CD4-positive, alpha-beta T cell (primary cell): ENCODE measurements at places on chromosomes 7 and 10.

GRCh38 chr7:155961241-155962190, 149.3 kb upstream of the SHH start:
- no peak for DNase-seq

DNA sequence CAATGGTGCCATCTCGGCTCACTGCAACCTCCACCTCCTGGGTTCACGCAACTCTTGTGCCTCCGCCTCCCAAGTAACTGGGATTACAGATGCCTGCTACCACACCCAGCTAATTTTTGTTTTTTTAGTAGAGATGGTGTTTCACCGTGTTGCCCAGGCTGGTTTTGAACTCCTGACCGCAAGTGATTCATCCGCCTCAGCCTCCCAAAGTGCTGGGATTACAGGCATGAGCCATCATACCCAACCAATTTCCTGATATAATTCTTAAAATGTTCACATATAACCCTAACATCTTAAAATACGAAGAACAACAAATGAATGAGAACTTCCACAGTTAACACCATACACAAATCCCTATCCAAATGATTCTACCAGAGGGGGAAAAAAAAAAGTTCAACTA, 31.2 kb downstream of the BAIAP2L1 start:
- no peak for DNase-seq

- no peak for DNase-seq
Measured at GRCh38 chr7:118845791-118846190, 621.3 kb downstream of the ANKRD7 start.

- DNase-seq, result no peak
Measured at GRCh38 chr7:108331971-108332370, 124.3 kb downstream of the NRCAM start.

DNA sequence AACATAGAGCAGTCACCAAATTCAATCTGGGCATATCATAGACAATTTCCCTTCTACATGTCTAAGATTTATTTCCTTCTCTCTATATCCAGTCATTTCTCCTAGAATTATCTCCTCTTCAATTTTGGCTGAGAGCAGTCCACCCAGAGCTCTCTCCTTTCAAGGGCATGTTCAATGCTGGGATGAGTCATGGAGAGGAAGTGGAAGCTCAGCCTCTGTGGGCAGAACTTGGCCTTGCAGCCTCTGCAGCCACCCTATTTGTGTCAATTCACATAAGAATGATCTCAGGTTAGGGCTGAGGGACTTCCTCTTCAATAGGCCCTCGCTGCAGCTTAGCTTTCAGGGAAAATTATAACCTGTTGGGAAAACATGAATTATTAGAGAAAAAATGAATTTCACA, 560.8 kb downstream of the POM121L12 start:
- DNase-seq, result no peak

- no peak for DNase-seq
Measured at GRCh38 chr7:31146538-31146937, 94.4 kb downstream of the ADCYAP1R1 start.

DNA sequence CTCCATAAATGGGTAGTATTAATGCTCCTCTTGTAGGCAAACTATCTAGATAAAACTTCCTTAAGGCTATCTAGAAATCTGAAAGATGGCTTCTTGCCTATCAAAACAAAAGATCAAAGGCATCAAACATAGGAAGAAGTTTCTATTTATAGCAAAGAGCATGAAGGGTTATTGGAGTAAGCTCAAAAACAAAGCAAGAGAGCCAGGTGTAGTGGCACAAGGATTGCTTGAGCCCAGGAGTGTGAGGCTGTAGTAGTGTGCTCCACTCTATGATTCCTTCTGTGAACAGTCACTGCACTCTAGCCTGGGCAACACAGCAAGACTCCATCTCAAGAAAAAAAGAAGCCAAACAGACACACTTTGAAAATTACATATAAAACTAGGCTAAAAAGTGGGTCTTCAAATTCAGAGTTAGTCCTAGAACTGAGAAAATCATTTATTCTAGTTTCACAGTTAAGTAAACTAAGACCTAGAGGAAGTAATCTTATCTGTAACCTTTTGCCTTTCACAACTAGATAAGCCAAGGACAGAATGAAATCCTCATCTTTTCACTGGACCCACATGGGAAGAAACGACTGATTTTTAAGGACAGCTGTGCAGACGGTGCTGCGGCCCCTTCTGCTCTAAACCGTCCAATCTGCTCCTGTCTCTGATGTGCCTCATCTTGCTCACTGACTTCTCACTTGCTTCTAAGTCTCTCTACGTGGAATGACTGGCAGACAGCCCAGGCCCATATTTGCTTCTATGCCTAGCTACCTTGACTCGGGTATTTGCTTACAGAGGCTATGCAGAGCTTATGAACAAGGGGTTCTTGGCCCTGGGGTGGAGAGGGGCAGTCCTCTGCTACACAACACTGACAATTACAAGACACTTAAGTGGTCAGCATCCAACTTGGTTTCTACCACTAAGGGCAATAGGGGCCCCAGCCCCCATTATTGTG, 50.0 kb downstream of the ESYT2 start:
- DNase-seq, result no peak

GRCh38 chr10:95277201-95277570, 13.6 kb downstream of the PDLIM1 start:
- no peak for DNase-seq

DNA sequence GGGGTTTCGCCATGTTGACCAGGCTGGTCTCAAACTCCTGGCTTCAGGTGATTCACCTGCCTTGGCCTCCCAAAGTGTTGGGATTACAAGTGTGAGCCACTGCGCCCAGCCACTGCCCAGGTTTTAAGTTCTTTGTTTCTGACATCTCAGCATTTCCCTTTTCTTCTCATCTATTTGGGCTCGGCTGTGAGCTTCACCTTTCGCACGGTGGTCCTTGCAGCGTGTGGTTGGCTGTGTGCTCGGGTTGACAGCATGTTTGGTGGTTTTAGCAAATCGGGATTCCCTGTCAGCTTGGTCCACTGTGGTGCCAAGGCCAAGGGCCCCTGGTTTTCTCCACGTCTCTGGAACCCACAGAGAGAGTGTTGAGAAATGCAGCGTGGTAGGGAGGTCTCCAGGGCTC, 138.8 kb downstream of the DNAJB6 start:
- DNase-seq, result no peak

DNA sequence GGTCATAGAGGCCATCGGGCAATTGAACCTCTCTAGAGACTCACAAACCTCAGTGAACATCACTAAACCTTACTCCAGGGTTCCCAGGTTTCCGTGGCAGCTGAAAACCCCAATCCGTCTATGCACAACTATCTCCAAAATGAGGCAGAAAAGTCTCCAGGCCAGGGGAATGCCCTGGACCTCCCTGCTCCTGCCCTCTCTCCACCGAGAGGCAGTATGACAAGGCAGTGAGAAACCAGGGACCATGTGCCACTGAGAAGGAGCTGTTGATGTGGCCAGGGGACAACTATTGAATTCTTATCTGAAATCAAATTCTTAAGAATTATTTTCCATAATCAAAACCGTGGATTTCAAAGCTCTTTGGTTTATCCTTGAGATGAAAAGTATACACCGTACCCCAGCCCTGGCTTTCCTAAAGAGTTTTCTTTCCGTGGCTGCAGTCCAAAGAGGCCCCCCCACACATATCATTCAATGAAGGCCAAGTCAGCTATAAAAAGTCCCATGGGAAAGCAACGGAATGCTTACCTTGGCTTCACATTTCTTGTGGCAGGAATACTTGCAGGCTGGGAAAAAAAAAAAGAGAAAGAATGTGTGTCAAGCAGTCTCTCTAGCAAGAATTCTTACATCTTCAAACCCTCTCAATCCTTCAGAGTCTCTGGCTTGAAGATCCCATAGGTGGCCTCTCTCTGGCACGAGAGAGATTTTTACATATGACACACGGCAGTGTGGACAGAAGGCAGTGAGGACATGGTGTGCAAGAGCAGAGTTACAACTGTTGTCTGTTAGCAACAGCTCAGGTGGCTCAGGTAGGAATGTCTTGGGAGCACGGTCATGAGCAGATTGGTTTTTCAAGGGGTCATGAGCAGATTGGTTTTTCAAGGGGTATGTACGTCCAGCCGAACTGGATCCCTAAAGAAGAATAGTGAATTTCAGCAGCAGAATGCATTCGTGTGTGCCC, 75.2 kb downstream of the TNS3 start:
- no peak for DNase-seq

DNA sequence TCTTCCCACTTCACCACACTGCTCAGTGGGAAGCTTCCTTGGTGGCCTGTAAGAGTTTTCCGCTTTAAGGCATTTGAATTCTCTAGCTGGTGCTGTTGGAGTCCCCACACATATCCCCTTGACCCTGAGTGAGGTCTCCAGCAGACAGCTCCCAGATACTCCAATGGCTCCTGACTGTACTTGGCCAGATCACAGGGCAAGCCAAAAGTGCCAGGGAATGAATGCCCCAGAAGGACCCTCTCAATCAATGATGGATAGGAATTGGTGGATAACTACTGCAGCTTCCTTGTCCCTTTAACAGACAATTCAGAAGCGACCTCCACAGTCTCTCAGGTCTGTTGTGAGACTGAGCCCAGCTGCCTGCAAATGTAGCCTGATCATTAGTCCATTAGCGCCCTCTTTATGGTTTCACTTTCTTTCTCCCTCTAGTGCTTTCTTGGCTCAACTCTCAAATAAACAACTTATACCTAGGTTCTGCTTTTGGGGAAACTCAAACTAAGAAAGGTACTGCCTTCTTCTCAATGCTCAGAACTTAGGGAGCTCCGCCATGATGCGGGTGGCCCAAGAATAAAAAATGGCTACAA, 283.0 kb downstream of the TCF7L2 start:
- no peak for DNase-seq

- DNase-seq, result no peak
Measured at GRCh38 chr10:24505759-24506158, 217.9 kb downstream of the ARHGAP21 start.

DNA sequence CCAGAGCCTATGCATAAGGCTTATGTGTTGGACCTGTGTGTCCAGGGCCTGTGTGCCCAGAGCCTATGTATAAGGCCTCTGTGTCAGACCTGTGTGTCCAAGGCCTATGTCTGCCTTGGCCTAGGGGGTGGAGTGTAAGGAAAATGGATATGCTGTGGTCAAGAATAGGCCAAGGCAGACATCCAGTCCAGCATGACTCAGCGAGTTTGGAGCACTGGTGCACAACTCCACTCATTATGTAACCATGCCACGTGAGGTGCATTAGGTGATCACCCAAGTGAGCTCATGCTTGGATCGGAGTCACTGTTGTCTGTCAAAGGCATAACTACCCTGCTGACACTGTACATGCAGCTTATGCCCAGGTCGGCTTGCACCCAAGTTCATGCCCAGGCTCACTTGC, 238.9 kb downstream of the CACNA2D1 start:
- no peak for DNase-seq

DNA sequence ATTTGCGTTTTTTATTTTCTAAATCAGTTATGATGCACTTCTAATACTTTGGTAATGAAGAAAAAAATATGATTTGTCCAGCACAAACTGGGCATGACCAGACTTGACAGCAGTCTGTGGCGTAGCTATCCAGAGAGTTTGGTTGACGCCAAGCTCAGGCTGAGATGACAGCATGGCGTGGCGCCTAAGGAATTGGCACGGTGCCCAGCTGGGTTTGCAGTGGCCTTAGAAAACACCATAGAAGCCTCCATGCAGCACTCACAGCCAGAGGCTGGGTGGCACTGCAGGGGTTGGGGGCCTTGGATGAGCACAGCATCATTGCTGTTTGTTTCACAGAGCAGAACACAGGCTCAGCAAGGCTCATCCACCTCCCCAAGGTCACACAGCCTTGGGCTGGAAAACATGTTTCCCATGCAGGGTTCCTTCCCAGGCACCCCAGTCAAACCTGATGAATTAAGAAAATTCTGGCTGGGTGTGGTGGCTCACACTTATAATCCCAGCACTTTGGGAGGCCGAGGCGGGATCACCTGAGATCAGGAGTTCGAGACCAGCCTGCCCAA, 88.9 kb downstream of the GTF2IRD1 start:
- no peak for DNase-seq

DNA sequence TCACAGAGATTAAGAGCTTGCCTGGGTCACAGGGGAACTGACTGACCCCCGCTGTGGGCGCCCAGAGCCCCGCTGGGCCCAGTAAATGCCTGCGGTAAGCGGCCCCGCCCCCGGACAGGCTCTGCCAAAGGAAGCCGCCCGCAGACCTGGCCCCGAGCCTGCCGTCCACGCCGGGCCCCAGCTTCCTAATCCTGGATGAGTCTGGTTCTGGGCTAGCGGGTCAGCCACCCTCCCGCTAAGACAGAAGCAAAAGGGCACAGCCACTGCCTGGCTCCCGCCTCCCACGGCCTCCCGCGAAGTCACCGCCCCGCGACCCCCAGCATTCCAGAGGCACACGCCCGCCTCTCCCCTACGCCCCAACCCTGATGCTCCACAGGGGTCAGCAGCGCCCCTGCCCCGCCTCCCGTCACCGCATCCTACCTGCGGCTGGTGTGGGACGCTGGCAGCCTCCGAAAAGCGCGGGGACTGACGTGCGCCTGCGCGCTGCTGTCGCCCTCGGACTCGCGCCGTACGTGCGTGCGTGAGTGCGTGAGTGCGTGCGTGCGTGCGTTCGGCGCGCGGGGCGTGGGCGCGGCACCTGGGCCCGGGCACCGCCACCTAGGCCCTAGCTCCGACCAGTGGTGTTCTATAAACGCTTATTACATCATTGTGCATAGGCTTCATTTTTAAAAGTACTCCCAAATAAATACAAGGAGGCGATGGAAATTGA, at the start of gene FIGNL1:
Gene FIGNL1, minus strand, starts transcription at position 470 of the 709 bp plus-strand sequence. CDS start 3,063 bp downstream, outside the sequence.
- DNase-seq, result peak; percentile 66

DNA sequence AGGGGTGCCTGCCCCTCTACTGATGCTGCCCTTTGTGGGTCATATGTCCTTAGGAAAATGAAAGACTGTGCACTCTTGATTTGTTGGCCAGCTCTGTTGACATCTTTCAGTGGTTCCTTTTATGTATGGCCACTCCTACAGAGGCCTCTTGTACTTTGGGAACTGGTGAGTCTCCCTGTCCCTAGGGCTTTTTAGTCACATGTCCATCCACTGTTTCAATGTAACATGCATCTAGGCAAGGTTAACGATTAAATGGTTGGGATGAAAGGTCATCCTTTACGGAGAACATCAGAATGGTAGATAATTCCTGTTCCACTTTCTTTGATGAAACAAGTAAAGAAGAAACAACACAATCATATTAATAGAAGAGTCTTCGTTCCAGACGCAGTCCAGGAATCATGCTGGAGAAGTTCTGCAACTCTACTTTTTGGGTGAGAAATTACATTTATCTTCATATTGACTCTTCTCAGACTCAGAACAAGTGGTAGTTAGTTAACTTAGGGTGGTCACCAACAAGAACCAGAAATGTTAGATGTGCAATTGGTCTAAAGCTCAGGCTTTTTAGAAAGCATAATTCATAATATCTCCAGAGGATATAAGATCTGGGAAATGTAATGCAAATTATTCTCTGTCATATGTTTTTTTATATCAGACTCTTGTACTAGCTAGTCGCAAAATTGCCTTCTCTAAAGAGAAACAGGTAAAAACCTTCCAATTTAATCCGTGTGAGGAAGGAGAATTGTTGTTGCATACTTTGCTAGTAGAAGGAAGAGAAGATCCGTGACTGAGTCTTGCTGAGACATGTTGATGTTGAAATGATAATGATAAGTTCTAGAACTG, at the start of gene ABCC2:
Gene ABCC2, plus strand, starts transcription at position 194 of the 840 bp plus-strand sequence. Its CDS starts 205 bp downstream, at position 399.
- DNase-seq, result no peak

DNA sequence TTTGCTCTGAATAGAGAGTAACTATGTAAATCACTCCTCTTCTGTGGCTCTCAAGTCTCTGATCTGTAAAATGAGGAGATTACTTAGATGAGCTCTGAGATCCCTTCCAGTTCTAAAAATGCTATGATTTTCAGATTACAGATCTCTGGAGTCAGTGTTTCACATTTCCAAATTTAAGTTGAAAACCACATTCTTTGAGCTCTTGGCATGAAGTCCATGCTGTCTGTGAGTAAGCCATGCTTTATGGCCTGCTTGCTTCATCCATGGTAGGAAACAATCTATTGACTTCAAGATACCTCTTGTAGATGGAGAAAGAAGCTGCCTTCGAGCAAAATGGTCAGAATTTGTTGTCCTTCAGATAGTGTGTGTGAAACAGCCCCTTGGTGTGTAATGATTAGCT, 64.9 kb downstream of the CELF2 start:
- DNase-seq, result no peak
